HCEC 1CT (cell line): ENCODE measurements at places on chromosomes 16 and 17.

DNA sequence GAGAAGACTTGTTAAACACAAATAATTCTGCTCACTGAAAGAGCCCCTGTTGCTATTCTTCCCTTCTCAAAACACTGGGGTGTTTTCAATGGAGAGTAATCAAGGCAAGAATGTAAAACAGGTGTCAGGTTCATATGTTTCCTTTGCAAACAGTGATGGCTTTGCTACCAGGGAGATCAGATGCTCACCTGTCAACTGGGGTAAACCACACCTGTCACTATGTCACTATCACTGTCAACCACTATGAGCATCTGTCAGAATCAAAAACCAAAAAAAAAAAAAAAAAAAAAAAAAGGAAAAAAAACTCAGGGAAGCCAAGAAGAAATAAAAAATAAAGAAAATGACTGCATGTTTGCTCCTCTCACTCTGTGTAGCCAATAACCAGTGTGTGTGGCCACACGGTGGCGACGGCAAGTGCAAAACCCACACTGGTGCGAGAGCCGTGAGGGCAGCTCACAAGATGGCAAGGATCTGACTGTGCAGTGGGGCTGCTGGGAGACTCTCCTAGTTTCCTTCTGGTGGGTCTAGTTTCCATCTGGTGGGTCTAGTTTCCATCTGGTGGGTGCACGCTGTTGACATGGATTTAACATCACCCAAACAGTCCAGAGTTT, 22.7 kb downstream of the USP22 start:
- DNase-seq, result no peak

DNA sequence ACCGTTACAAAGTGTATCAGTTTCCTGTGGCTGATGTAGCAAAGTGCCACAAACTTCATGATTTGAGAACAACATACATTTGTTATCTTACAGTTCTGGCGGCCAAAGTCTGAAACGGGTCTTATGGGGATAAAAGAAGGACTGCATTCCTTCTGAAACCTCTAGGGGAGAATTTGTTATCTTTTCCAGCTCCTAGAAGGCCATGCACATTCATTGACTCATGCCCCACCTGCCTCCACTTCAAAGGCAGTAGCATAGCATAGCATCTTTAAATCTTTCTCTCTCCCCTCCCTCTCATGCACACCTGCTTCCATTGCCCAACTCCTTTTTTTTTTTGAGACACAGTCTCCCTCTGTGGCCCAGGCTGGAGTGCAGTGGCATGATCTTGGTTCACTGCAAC, 190.7 kb upstream of the DYNLRB2 start:
- DNase-seq, result no peak

GRCh38 chr16:77668201-77668600, 54.1 kb upstream of the NUDT7 start:
- DNase-seq, result no peak

- no peak for DNase-seq
These were observed 83.4 kb downstream of the MAF start for GRCh38 chr16:79517156-79517555.

DNA sequence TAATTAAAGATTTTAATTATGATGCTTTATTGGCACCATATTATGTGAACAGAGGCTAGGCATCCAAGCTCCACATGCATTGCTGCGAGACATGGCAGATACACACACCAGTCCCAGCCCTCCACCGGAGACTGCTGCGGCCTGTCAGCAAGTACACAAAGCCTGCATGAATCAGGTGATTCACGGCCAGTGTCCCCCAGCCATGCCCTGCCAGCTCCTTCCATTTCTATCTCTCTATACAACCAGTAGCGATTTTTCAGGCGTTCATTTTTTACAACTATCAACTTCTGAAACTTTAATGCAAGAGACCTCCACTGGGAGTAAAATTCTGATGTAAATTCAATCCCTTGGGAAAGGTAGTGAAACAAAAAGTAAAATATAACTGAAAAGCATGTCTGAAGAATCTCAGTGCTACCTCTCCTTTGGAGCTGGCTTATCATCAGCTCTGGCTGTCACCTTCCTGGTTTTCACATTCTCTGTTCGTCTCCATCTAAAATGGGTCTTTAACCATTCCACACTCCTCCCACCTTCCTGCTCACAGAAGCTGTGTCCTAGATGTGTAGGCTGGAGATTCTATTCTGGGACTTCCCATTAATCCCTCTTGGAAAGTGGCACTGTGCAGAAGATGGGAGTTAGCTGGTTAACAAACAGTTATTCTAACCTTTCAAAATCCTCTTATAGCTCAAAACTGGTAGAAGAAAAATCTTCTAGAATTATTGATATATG, 32.2 kb downstream of the HS3ST3A1 start:
- DNase-seq, result no peak

DNA sequence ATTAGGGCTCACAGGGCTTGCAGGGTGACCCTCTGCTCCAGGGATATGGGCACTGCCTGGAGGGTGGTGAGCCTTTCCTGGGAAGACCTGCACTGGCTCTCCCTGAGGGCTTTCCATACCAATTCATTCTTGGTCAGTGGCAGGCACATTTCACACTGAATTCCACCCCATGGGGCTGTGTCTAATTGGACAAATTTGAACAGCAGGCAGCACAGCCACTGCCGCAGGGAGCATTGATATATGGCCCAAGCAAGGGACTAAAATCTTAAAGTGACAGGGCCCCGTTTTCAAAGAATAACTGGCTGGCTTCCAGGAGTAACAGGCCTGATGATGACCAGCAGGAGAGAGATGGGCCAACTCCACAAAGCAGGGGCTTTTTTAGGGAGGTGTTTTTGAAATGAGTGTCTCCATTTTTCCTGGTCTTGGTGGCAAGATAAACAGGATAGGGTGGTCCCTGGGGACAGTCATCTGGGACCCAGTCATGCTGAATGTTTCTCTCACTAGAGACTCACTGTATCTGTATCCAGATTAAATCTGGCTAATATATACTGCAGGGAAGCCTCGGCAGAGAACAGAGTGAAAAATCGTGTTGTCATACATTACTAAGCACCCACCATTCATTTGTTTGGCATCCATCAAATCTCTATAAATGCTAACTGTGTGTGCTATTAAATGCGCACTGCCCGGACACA, 74.1 kb upstream of the TBX2 start:
- DNase-seq, result peak; percentile 82

- no peak for DNase-seq
These were observed 119.7 kb upstream of the CIBAR2 start for GRCh38 chr16:85231959-85232358.
